Posterior vena cava (tissue), 2 donors: ENCODE measurements at places on chromosomes 6 and 20.

DNA sequence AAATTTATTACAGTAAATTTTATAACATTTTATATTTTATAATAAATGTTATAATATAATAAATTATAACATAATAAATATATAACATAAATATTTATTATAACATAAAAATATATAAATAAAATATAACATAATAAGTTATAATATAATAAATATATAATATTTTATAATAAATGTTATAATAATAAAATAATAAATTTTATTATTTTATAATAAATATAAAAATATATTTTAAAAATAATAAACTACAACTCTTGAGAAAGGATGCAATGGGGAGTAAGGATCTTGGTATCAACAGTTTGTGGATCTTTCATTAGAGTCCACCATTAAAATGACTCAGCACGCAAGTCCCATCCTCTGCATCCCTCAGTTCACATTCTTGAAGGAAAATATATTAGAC, 312.6 kb downstream of the MEI4 start:
- no peak for DNase-seq

DNA sequence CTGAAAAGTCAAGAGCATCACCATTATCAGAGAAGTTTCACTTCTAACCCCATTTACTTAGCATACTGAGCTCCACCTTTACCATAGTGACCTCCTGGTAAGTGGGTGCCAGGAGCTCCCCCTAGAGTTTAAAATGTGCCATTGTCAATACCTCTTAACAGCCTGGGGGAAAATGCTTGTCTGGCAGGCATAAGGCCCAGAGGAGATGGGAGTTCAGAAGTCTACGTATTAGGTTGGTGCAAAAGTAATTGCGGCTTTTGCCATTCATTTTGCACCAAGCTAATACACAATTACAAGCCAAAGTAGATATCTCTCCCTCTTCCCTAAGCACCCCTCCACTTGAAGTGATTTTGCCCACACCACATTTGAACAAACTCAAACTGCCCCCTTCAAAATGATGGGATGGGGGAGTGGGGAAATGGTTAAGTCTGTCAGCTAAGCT, 919.0 kb downstream of the KIF16B start:
- DNase-seq, result no peak

DNA sequence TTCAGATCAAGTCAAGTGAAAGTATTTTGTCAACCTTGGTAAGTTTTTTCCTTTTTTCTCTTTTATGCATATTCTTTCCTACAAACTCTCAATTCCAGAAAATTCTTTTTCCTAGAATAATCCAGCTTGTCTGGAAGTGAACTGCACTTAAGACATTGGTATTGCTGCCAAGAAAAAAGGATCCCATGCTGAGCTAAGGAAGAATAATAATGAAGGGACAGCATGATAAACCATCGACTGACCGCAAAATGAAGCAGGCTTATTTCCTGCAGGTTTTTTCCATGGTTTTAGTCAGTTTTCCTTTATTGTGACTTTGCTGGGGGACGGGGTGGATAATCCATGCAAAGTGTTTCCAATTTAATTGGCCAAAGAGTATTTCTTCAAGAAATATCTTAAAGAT, 857.6 kb upstream of the SLC35B3 start:
- no peak for DNase-seq

GRCh38 chr6:2503816-2504494, 246.8 kb downstream of the MYLK4 start:
- no peak for DNase-seq

DNA sequence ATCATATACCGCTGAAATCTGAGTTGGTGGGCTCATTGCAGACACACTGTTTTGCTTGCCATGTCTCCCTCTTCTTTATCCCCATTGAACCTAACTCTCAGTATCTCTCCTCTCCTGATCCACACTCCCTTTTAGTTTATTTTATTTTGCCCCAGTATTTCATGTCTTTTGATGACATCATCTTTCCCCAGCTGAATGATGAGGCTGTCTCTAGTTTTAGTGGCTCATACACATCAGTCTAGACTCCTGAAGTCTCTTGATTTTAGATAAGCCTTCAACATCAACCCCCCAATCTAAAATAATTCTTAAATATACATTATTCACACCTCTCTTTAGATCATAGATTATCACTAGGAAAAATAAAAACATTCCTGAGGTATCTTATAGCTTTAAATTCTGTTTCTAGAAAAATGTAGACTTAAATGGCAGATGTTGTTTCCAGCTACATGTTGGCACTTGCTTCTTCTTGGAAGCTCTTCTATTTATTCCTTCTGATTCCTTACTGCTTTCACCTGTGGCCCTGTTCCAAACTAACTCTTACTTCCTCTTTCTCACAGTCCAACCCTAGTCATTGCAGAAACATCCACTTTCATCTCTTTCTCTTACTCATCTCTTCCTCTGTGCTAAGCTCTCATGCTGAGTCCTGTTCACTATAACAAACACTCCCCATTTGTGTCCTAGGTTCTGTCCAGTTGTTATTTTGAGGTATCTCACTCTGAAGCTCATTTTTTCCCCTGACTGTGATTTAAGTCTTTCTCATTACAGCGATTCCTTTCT, 191.9 kb upstream of the SLC35B3 start:
- no peak for DNase-seq

GRCh38 chr6:12286373-12287110, 3.6 kb upstream of the EDN1 start:
- DNase-seq, result no peak

GRCh38 chr6:106574741-106575458, 54.4 kb downstream of the RTN4IP1 start:
- no peak for DNase-seq

DNA sequence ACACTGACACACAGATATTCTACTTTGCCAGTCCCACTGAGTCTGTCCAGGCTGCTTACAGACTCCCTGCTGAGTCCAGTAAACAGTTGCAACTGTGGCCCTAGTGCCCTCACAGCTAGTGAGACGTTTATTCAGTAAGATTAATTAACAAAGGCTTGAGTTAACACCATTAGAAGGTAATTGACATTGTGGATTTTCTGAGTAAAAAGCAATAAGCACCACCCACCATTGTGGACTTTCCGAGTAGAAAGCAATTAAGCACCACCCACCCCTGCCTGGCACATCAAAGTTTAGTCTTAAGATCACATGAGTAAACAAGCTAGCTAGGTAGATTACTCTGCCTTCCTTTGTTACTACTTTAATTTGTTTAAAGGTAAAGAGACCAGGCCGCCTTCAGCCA, 408.6 kb upstream of the IMPG1 start:
- no peak for DNase-seq

GRCh38 chr6:164827537-164827936, 481.9 kb downstream of the C6orf118 start:
- DNase-seq, result no peak

- no peak for DNase-seq
Observed at GRCh38 chr6:1009103-1009502, 302.8 kb upstream of the FOXQ1 start.

DNA sequence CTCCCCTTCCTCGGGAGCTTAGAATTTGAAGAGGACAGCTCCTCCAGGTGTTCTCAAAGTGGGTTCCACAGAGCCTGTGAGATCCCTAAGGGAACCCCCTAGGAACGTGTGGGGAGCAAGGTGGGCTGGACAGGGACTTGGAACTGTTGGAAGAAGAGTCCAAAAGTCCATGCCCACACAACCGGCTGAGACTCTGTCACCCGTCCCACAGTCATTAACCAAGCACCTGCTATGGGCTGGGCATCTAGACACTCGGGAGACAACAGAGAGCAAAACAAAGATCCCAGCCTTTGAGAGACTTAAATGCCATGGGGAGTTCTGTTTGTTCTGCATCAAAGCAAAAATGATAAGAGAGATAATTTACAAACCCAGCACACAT, 51.9 kb upstream of the SAYSD1 start:
- DNase-seq, result no peak

GRCh38 chr20:49631856-49632418, 64.0 kb upstream of the PTGIS start:
- no peak for DNase-seq

DNA sequence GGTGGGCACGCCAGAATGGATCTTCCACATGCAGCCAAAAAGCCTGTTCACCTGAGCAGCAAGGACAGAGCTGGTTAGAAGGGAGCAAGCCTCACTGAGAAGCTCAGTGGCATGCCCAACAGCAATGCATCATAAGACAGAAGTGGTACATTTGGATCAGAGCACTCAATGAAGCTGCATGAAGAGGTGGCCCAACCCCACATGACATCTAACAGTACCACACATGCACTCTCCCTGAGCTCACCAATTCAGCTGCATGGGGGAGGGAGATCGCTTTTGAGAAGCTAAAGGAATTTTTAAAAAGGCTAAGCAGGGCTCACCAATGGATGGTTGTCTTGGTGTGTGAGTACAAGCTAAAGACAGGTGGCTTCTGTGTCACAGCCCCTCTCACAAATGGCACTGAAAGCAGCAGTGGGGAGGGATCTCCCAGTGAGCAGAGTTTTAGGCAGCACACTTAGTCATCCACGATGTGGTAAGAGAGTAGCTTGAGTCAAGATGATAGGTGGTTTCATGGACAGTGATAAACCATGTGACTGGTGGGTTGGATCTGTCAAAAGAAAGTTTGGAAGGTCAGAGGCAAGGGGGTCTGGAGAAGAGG, 166.6 kb upstream of the TAB2 start:
- DNase-seq, result no peak

DNA sequence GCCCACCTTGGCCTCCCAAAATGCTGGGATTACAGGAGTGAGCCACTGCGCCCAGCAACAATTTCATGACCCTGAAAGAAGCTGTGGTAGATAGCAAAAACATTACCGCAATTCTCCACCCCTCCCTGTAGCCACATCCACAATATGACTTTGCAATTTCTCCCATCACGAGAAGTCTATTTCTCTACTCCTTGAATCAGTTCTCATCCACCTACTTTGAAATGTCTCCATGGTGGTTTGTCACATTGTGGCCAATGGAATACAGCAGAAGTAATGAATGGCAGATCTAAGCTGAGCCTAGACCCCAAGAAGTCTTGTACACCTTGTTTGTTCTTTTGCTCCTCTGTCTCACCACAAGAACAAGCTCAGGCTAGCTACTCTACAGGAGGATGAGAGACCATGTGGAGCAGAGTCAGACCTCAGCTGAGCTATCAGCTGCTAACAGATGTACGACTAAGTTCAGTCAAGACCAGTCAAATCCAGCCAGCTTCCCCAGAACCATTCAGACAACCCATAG, 6.3 kb downstream of the OXT start:
- DNase-seq, result peak; percentile 7

GRCh38 chr20:53202777-53203176, 230.6 kb downstream of the TSHZ2 start:
- DNase-seq, result no peak

DNA sequence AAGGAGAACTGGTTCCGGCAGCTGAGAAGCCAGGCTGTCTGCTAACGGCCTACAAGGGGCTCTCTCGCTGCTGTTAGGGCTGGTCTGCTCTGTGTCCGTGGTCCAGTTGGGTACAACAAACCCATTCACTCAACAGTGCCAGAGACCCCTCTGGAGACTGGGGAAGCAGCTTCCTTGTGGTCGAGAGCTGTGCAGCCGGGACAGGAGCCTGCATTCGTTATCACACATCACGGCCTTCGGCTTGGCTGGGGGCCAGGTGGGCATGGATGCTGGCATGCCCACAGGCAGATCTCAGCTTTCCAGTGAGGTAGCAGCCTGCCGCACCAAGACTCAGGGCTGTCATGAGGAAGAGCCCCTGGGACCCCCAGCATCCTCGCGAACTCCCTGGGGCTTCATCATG, 124.7 kb downstream of the PREX1 start:
- peak; percentile 75 for DNase-seq

DNA sequence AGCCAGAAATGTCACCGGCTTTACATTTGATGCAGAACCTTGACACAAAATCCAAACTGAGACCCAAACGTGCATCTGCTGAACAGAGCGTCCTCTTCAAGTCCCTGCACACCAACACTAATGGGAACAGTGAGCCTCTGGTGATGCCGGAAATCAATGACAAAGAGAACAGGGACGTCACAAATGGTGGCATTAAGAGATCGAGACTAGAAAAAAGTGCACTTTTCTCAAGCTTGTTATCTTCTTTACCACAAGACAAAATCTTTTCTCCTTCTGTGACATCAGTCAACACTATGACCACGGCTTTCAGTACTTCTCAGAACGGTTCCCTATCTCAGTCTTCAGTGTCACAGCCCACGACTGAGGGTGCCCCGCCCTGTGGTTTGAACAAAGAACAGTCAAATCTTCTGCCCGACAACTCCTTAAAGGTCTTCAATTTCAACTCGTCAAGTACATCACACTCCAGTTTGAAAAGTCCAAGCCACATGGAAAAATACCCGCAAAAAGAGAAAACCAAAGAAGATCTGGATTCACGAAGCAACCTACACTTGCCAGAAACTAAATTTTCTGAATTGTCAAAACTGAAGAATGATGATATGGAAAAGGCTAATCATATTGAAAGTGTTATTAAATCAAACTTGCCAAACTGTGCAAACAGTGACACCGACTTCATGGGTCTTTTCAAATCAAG, 108.4 kb downstream of the RTN4IP1 start:
- DNase-seq, result no peak

DNA sequence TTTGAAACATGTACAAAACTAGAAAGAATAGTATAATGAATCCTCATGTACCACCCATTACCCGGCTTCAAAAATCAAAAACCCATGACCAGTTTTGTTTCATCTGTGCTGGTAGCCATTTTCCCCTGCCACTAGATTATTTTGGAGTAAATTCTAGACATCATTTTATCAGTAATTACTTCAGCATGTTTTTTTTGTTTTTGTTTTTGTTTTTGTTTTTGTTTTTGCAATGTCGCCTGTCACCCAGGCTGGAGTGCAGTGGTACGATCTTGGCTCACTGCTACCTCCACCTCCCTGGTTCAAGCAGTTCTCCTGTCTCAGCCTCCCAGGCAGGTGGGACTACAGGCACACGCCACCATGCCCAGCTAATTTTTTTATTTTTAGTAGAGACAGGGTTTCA, 8.0 kb upstream of the PKIG start:
- no peak for DNase-seq

- DNase-seq, result no peak
Observed at GRCh38 chr6:133407320-133408100, 166.4 kb downstream of the EYA4 start.

DNA sequence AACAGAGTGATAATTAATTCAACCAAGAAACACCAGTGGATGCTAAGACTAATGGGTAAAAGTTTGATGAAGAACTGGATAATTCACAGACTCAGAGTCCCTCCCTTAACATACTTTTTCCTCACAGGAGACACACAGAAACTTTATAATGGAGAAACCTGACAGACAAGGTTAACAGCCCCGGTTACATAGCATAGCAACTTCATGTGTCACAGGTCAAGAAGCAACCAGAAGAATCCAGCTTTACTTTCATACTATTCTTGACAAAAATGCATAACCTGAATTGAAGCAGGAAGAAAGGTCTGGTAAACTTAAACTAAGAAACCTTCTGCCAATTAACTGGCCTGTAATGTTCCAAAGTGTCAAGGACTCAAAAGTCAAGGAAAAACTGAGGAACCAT, 375.9 kb downstream of the RNF144B start:
- no peak for DNase-seq

DNA sequence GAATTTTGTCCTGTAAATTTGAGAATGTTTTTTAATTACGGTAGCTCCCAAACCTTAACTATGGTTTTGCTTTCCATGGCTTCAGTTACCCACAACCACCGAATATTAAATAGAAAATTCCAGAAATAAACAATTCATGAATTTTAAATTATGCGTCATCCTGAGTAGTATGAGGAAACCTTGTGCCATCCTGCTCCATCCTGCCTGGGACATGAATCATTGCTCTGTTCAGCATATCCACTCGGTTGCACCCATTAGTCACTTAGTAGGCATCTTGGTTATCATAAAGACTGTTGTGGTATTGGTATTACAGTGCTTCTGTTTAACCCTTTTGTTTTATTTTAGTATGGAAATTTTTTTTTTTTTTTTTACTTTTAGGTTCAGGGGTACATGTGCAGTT, 39.7 kb downstream of the KCNS1 start:
- no peak for DNase-seq
